CD4-positive, alpha-beta memory T cell (primary cell): ENCODE measurements at places on chromosomes 4 and X. TPM values are rescaled to one million over a fixed set of nuclear protein-coding genes. Genes with fewer than 3 reads are reported as not detected.

- H3K4me1 ChIP-seq = no peaks in the 10 kb centered on the region
- no peaks in the 10 kb centered on the region for H3K27me3 ChIP-seq
- H3K27ac ChIP-seq = no peak overlapping the region
- no peaks in the 10 kb centered on the region for H3K36me3 ChIP-seq
Measured at GRCh38 chr4:74675673-74676279, 118.5 kb downstream of the BTC start.

GRCh38 chrX:150298841-150299551, 64.1 kb upstream of the MAMLD1 start:
- no peak for DNase-seq
- no peak overlapping the region for H3K27ac ChIP-seq
- H3K4me1 ChIP-seq = no peaks in the 10 kb centered on the region
- H3K36me3 ChIP-seq = no peaks in the 10 kb centered on the region
- no peak overlapping the region for H3K4me3 ChIP-seq
- H3K27me3 ChIP-seq = no peaks in the 10 kb centered on the region

DNA sequence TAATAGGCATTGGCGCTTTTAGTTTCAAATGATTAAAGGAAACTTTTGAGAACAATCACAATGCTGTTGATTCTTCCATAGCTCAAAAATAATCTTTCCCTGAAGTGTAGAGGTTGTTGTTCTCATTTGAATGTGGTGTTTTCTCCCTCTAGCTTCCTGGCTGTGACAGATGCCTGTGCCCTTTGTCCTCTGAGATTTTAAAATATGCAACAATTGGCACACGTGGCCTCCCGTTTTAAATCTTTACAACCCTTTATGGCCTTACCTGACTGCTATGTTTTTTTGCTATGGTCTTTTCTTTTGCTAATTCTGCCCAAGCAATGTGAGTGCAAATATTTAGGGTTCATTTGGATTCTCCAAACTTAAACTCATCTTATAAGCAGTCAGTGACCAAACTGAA, 22.9 kb upstream of the CASK start:
- no peak for DNase-seq
- H3K4me3 ChIP-seq = no peak overlapping the region
- no peaks in the 10 kb centered on the region for H3K4me1 ChIP-seq
- no peak overlapping the region for H3K27ac ChIP-seq
- no peaks in the 10 kb centered on the region for H3K36me3 ChIP-seq

DNA sequence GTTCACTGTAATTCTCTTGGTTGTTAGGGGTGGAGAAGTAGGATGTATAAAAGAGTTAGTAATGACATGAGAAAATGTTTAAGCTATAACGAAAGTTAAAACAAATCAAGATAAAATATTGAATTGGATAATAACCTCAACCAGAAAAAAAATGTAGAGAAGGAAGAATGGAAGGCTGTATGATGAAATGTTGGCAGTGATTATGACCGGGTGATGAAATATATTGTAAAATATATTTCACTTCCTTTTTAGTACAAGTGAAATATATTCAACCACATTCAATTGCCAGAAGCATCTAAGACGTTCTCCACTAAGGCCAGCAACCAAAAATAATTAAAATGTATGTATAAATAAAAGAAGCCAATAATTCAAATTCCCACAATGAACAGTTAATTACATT, 309.3 kb upstream of the FGF13 start:
- no peaks in the 10 kb centered on the region for H3K27me3 ChIP-seq
- no peak overlapping the region for H3K4me3 ChIP-seq
- H3K36me3 ChIP-seq = no peaks in the 10 kb centered on the region
- H3K27ac ChIP-seq = no peak overlapping the region
- no peak for DNase-seq

- DNase-seq = no peak
- no peaks in the 10 kb centered on the region for H3K4me1 ChIP-seq
Measured at GRCh38 chr4:78534286-78534955, 17.1 kb upstream of the ANXA3 start.

DNA sequence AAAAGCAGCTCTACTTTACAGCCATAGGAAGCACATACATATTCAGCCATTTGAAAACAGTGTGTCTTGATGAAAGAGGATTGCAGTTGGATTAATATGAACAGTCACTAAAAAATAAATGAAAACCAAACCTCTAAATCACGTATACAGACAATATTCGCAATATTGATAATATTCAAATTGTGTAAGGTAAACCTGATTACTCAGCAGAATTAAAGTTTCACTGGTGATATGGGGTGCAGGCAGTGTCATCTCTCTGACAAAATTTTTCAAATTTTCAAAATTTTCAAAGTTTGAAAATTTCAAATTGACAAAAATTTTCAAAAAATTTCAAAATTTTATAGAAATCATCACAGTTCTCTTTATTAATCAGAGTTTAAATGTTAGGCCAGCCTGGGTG, 55.7 kb downstream of the FAT4 start:
- H3K27me3 ChIP-seq = no peaks in the 10 kb centered on the region
- H3K4me1 ChIP-seq = no peaks in the 10 kb centered on the region
- H3K36me3 ChIP-seq = no peaks in the 10 kb centered on the region
- DNase-seq = no peak
- H3K27ac ChIP-seq = no peak overlapping the region

DNA sequence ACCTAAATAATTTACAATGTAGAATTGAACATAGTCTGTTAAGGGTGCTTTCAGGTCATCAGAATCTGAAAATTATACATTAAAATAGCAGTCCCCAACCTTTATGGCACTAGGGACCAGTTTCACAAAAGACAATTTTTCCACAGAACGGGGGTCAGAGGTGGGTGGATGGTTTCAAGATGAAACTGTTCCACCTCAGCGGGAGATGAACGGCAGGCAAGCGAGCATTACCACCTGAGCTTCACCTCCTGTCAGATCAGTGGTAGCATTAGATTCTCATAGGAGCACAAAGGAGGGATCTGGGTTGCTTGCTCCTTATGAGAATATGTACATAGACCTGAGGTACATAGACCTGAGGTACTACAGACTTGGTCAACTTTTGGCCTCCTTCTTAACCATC, 29.0 kb downstream of the LRBA start:
- no peak overlapping the region for H3K27ac ChIP-seq
- no peaks in the 10 kb centered on the region for H3K27me3 ChIP-seq
- no peaks in the 10 kb centered on the region for H3K36me3 ChIP-seq
- H3K4me3 ChIP-seq = no peak overlapping the region

DNA sequence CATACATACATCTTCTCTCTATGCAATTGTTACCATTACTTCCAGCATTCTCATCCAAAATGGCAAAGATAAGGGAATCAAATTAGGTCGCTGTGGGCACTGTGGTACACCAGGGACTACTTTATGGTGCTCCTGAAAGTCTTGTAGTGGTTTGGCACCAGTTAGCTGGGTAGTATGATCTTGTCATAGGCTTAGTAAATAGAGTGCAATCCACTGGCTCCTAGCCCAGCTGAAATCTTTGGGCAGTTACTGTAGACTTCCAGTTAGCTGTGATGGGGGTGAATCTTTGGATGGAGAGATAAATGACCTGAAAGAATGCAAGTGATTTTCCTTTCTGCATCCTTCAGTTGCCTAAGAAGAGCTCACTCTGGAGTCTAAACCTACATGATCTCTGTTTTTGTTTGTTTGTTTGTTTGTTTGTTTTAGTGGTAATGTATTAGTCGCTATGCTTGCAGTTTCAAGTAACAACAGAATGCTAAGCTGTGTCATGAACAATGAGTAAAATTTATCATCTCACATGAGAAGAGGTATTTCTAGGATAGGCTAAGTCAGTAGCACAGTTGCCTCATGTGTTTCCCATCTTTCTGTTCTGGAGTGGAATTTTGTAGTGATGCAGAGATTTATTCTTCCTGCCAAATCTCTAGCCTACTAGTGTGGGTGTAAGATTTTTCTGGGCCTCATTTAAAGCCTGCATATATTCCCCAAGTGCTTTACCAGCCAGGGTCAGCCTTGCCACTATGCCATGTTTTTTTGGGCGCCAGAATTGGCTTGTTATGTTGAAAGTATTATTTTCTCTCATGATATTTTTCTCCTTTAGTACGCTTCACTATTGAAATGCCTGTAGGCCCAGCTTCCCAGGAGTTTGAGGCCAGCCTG, 24.2 kb downstream of the HERC3 start:
- H3K4me3 ChIP-seq = no peak overlapping the region
- H3K36me3 ChIP-seq = no peaks in the 10 kb centered on the region
- DNase-seq = no peak
- H3K4me1 ChIP-seq = peaks cover 38% of the 10 kb centered on the region
- no peaks in the 10 kb centered on the region for H3K27me3 ChIP-seq

DNA sequence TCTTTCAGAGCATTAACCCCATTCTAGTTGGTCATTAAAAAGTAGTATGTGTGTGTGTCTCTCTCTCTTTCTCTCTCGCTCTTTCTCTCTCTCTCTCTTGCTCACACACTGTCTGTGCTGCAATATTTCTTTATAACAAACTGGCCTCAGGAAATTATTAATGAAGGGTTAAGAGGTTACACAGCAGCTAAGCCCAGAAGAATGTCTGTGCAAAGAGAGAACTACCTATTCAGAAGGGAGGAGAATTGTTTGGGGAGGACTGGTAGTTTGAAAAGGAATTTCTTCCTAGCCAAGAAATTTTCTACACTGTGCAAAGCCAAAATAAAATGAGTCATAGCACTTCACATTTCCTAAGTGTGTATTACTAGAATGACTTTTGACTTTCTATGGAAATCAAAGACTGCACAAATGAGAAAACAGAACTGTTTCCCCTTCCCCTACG, 22.2 kb downstream of the PDGFC start:
- no peaks in the 10 kb centered on the region for H3K36me3 ChIP-seq
- no peak for DNase-seq
- H3K27me3 ChIP-seq = no peaks in the 10 kb centered on the region
- no peak overlapping the region for H3K27ac ChIP-seq
- H3K4me3 ChIP-seq = no peak overlapping the region

DNA sequence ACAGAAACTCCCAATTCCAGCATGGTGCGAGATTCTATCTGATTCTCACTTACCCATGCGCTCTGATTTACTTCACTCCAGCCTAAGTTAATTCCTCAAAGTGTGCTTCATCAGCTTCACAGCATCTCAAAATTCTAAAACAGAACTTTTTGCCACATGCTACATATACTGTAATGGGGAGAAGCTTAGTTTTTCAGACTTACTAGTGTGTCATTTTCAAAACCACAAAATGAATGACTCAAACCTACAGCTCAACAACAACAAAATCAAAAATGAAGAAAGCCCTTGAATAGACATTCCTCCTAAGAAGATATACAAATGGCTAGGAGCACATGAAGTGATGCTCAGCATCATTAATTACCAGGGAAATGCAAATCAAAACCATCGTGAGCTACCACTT, 14.9 kb downstream of the IRF2 start:
- H3K4me1 ChIP-seq = peaks cover 66% of the 10 kb centered on the region
- no peak for DNase-seq
- no peak overlapping the region for H3K27ac ChIP-seq
- peaks cover 3% of the 10 kb centered on the region for H3K36me3 ChIP-seq
- H3K27me3 ChIP-seq = no peaks in the 10 kb centered on the region

DNA sequence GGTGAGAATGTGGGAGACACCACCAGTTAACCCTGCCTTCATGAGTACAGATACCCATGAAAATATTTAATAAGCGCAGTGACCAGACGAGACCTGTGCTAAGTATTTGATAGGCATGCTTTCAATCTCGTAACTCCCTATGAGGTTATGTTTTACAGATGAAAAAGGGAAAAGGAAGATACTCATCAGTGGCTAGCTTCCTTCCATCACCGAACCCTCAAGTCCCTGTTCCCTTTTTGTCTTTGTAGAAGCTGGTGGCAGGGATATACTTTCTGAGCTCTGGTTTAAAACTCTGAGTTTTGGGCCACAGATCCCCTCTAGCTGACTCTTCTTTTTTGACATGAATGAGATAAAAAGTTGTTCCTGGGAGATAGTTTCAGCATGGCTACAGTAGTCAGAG, 26.3 kb downstream of the AFF1 start:
- H3K4me1 ChIP-seq = peaks cover 12% of the 10 kb centered on the region
- H3K27me3 ChIP-seq = no peaks in the 10 kb centered on the region
- no peak for DNase-seq
- H3K27ac ChIP-seq = no peak overlapping the region

- H3K4me1 ChIP-seq = peaks cover 11% of the 10 kb centered on the region
- H3K4me3 ChIP-seq = peak overlapping the region; percentile 17
- H3K27me3 ChIP-seq = no peaks in the 10 kb centered on the region
- no peak for DNase-seq
- H3K36me3 ChIP-seq = no peaks in the 10 kb centered on the region
Measured at GRCh38 chr4:158929939-158930638, 161.3 kb downstream of the FNIP2 start.

GRCh38 chrX:10379878-10380277, 223.1 kb downstream of the CLCN4 start:
- no peak overlapping the region for H3K4me3 ChIP-seq
- H3K36me3 ChIP-seq = no peaks in the 10 kb centered on the region
- no peak for DNase-seq
- no peaks in the 10 kb centered on the region for H3K4me1 ChIP-seq

- H3K27ac ChIP-seq = peak overlapping the region; percentile 91
- H3K36me3 ChIP-seq = no peaks in the 10 kb centered on the region
- no peaks in the 10 kb centered on the region for H3K27me3 ChIP-seq
- no peak for DNase-seq
- H3K4me1 ChIP-seq = peaks cover 48% of the 10 kb centered on the region
- H3K4me3 ChIP-seq = peak overlapping the region; percentile 74
Measured at GRCh38 chr4:102869569-102870197, 891 bp downstream of the CISD2 start.

- H3K27ac ChIP-seq = no peak overlapping the region
- DNase-seq = no peak
- H3K4me3 ChIP-seq = no peak overlapping the region
- H3K36me3 ChIP-seq = no peaks in the 10 kb centered on the region
- no peaks in the 10 kb centered on the region for H3K27me3 ChIP-seq
Measured at GRCh38 chr4:161762796-161763195, 401.0 kb downstream of the FSTL5 start.

DNA sequence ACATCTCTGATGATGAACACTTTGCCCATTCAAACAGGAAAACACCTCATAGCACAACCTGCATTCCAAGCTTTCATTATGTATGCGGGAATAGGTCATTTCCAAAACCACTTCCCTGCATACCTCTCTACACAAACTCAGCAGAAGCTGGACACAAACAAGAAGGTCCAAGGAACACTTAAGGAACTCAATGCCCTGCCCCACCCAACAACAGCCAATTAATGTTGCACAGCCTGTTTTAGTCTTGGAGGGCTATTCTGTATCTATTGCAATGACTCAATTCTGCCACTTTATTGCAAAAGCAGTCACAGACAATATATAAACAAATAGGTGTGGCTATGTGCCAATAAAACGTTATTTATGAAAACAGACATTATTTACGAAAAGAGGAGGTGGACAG, 16.7 kb downstream of the OPHN1 start:
- H3K4me3 ChIP-seq = no peak overlapping the region
- no peak overlapping the region for H3K27ac ChIP-seq
- DNase-seq = no peak
- H3K27me3 ChIP-seq = no peaks in the 10 kb centered on the region
- H3K36me3 ChIP-seq = no peaks in the 10 kb centered on the region

- no peaks in the 10 kb centered on the region for H3K27me3 ChIP-seq
- no peaks in the 10 kb centered on the region for H3K36me3 ChIP-seq
- H3K4me3 ChIP-seq = no peak within 1 kb of the TSS
Measured at GRCh38 chrX:101485212-101485949, at the start of gene ARMCX4. TSS of gene ARMCX4 (plus strand) at chrX:101485456. CDS start at chrX:101488590, 3,134 bp downstream.

Gene KIF4A
- 0.17 TPM for total RNA-seq

Gene RAB40A
- total RNA-seq = not detected

Gene AP1S2
- 26.4 TPM for total RNA-seq

Gene FRG2
- not detected for total RNA-seq

Gene C1QTNF7
- total RNA-seq = not detected

Gene BRS3
- total RNA-seq = not detected

Gene PHEX
- total RNA-seq = 0.35 TPM

Gene RPA4
- 0.50 TPM for total RNA-seq

Gene ASB12
- total RNA-seq = not detected

Gene RNF212
- 2.3 TPM for total RNA-seq

Gene GDPD2
- not detected for total RNA-seq

Gene HSFX4
- not detected for total RNA-seq

Gene MAGEB10
- not detected for total RNA-seq

Gene ZNF630
- total RNA-seq = 4.9 TPM

Gene UGT2B15
- total RNA-seq = not detected

Gene SLC16A2
- 0.19 TPM for total RNA-seq
